ENCODE measurements at places on chromosomes 4 and X.

DNA sequence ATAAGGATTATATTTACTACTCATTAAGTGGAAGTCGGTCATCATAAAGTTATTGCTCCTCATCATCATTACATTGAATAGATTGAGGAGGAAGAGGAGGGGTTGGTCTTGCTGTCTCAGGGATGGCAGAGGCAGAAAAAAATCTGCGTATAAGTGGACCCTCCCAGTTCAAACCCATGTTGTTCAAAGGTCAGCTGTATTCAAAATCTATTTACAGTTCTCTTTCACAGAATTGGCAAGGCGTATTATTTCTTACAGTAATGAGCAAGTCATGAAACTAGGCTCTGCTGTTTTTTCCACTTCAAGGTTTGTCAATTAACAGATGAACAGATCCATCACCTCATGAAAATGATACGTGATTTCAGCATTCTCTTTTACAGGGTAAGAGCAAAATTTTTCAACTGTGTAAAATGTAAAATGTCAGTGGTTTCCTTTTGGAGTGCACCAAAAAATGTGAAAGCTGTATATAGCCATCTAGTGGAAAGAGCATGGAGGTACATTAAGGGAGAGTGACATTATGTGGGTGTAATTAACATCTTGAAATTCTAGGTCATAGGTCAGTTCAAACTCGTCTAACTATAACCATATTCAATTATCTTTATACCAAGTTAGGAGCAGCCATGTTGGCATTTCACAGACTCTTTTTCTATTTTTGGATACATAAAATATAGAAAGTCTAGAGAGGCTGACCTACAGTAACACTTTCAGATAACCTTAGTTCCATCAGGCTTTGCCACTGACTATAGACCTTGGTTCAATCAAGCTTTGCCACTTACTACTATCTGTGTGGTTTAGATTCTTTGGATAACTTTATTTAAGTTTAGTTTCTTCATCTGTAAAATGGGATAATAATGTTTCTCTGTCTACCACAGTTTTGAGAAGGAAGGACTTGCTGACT, 30.1 kb downstream of the NEIL3 start:
- no peak for DNase-seq

GRCh38 chr4:1684506-1685234, 557 bp upstream of the FAM53A start:
- DNase-seq = peak; percentile 94

- DNase-seq = peak; percentile 29
Measured at GRCh38 chrX:118523920-118524319, 28.3 kb downstream of the DOCK11 start.

DNA sequence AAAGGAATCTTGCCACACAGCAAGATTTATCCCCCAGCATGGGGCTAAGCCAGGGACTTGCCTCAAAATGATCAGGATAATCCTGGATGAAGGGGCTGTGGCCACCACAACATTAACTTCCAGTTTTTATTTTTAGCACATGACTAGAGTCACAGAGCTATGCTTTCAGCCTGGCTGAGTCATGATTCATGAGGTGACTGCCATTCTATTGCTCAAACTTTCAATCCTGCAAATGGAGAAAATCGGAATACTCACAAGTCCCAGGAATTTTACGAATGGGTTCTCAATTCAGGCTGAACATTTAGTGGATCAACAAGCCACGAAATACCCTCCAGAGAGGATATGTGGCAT, 70.7 kb upstream of the HPGD start:
- no peak for DNase-seq

DNA sequence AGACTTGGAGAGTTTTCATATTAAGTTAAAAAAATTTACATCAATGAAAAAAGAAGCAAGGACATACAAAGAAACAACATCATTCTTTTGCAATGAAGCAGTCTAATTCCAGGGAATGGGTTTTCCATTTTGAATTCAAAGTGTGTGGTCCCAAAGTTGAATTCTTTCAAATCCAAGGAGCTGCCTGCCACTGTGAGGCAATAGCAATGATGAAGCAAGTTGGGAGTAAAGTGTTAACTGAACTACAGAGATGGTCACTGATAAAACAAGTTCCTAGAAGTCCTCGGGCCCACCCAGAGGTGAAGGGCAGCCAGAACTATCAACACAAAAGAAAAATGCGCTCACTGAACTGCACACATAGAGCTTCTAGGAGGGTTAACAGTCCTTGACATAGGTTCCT, 115.9 kb downstream of the RAB28 start:
- no peak for DNase-seq

- DNase-seq = no peak
Measured at GRCh38 chr4:11344916-11345315, 83.8 kb downstream of the HS3ST1 start.

GRCh38 chr4:151643564-151643963, 117.2 kb downstream of the GATB start:
- no peak for DNase-seq

DNA sequence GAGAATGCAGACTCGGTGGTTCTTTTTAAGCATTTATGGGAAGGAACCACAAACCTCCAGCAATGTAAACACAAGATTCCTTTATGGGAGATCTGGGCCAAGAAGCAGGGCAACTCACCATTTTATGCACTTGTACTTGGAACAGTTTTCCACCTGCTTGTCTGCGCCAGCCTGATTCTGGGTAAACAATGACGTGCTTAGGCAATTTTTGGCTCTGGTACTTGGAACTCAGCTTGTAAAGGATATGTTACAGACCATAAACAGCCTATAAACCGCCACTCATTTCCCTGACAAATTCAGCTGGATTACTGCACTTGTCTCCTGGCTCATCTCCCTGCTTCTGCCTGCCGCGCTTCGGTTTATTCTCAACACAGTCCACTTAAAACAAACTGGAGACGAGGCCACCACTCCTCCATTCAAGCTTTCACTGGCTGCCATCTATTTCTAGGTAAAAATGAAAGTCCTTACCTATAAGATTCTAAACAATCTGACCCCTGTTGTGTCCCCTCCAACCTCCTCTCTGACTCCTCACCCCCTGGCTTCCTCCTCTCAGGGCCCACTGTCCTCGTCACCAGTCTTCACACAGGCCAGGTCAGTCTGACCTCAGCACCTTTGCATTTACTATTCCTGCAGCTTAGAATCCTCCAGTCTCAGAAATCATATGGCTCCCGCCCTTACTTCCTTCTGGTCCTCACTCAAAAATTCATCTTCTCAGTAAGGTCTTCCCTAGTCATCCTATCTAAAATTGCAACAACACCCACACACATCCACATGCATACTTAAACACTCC, 205.9 kb upstream of the GALNT7 start:
- no peak for DNase-seq

Data from activated gamma-delta T cell treated with Interleukin-2 at 50 U/mL for 16 hours (primary cell).